ENCODE measurements at places on chromosomes 13 and 19.

DNA sequence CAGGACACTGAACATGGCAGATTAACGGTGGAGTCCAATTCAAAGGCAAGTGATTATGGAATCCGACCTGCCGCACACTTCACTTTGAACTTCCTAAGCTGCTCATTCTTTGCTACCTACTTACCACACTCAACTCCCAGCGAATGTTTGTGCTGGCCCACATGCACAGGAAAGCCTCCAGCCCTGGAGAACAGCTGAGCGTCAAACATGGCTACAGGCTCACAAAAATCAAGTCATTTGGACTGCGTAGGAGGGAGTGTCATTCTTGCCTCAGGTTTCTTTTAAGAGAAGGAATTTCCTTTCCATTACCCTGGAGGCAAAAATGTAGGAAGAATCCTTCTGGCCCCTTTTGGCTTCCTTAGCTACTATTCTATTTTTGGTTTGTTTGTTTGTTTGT lies 41.3 kb upstream of the IPO5 start:
- no peak for DNase-seq

DNA sequence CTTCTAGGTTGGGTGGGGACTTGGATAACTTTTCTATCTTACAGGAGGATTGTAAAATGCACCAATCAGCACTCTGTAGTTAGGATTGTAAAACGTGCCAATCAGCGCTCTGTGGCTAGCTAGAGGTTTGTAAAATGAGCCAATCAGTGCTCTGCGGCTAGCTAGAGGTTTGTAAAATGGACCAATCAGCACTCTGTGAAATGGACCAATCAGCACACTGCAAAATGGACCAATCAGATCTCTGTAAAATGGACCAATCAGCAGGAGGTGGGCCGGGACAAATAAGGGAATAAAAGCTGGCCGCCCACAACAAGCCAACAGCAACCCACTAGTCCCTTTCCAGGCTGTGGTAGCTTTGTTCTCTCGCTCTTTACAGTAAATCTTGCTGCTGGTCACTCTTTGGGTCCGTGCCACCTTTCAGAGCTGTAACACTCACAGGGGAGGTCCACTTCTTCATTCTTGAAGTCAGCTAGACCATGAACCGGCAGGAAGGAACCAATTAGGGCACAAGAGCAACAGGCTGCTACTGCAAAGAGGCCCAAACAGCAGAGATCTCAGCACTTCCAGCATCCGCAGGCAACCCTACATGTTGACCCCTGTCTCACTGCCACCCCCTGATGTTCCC lies 156.8 kb downstream of the DNAJC15 start:
- peak; percentile 3 for DNase-seq

- peak; percentile 56 for DNase-seq
Measured at GRCh38 chr19:46571495-46571894, 29.6 kb upstream of the CALM3 start.

DNA sequence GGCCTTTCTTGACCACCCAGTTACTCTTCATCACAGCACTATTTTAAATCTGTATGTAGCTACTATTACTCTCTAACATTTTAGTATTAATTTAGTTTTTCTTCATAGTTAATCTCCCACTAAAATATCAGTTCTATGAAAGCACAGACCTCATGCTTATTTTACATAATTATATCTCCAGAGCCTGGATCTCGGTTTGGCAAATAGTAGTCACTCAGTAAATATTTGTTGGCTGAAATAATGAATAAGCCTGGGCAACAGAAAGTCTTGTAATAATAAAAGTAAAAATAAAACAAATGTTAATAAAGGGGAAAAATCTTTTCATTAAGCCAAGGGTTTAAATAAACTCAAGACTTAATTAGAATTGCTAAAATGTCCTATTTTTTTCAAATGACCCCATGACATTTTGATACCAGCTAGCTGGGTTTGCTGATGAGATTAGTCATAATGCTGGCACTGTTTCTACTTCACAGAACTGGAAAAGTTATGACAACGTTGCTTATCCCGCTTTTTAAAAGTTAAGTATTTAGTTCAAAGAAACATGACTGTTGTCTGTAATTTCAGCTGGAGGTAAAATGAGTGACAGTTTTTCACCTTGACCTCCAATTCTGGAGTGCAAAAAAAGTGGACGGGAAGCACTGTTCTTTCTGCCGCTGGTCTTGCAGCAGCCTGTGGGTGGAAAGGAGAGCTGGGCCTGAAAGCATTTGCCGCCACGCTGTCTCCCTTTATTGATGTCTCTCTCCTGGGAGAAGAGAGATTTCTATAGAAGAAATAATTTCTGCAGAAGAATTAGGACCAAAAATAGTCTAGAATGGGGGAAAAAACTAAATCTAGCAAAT lies 85.2 kb upstream of the SPATA13 start:
- no peak for DNase-seq

- DNase-seq, result no peak
Measured at GRCh38 chr19:4367781-4368127, 24.4 kb downstream of the MPND start.

DNA sequence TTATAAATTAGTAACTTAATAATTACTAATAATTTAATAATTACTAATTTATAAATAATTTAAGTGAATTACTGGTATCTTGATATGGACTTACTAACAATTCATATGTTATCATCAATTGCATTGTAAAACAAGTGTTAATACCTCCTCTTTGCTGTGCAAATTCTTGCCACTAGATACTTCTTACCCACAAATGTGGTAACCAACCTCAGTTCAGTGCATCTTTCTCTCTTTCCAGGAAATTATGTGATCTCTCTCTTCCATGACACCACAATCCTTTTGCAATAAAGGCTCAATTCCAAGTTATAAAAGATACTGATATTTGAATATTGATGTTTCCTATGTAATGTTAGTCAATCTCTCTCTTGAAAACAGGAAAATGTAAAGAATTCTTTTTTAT lies 408.6 kb upstream of the MIR17HG start:
- no peak for DNase-seq

DNA sequence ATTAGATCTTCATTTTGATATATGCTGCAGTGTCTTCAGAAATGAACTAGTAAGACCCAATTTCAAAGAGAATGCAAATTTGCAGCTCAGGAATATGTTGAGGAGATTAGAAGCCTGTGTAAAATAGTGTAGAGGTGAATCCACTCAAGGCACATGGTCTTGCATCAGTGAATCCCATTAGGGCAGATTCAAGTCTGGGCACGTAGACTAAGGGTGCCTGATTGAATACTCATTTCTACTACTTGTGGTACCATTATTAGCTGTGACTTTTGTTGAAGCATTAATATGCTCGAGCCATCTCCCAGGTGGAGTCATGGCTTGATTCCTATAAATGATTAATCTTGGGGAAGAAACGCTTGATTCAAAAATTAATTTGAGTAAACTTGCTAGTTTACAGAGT lies 129.4 kb downstream of the AKAP11 start:
- DNase-seq, result no peak

Measured in NAMALWA (cell line).